ENCODE measurements at places on chromosomes 11 and 22.

DNA sequence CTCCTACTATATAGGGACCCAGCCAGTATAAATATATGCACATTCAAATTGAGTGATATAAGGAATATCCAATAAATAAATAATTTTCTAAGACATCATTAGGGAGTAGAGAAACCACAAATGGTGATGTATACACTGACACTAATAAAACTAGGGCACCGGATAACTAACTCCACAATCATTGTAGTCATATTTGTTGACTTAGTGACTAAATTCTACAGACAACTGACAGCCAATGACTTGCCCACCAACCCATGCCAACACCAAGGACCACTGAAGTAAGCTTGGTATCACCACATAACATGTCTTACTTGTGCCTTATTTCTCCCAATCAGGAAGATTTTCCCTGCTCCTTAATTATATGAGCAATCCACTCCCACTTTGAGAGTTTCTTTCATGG is 139.6 kb upstream of the TRPC6 start:
- no peak for DNase-seq

DNA sequence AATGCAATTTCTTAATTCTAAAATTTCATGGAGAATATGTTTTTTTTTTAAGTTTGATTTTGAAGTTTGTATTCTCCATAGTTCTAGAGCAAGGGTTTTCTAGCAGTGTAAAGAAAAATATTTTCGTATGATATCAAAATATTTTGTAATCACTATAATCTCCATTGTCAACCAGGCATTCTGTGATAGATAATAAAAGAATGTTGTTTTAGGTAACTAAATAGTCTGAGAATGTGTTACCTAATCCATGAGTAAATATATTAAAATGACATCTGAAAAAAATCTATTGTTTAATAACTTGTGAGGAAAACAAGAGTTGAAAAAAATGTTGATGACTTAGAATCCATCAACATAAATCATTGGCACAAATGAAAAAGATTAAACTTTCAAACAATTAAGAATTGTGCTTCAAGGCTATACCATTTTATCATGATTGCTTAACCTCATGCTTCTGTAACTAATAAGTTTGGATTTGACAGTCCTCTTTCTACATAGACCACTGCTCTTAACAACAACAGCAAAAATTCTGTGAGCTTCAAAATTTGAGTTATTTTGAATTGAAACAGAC is 2211.8 kb downstream of the LRRC4C start:
- DNase-seq: no peak

DNA sequence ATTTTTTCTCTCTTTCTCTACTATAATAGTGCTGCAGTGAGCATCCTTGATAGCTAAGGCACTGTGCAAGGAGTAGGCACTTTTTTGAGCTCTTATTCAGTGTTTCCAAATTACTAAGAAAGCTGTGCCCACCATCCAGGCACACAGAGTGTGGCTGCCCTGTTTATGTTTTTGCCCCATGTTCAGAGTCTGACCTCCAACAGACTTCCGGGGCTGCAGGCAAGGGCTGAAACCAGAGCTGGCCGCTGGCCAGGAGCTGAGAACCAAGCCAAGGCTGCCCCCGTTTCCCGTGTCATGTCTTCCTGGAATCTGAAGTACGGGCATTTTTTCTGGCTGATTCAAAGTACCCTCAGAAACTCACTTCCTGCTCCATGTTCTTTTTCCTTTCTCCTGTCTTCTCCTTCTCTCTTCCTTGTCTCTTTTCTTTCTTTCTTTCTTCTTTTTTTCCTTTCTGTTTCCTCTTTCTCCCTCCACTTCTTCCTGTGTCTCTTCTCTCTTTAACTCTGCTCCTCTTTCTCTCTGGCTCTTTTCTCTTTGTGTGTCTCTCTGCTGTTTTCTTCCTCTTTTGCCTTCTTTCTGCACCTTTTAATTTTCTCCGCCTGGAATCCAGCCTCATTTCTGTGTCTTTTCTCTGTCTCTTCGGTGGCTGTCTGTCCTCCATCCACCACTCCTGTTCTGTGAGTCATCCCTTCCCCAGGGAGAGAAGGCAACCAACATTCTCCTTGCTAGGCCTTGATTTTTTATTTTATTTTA is 17.0 kb upstream of the KCTD14 start:
- no peak for DNase-seq

DNA sequence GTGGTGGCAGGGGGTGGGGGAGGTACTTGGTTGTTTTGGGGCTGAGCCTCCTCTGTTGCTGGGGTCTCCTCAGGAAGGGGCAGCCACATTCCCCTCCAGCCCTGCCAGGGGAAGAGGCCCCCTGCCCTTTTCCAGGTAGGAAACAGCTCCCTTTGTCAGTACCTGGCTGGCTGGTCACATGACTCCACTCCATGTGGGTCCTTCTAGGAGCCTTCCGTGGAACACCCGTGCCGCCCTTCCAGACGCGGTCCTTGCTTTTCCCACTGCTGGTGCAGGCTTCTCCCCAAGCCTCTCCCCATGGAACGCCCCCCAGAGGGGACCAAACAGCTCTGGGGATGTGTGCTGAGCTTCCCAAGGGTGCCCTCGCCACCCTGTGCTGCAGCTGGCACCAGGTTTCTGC is 19.9 kb downstream of the IFT27 start:
- no peak for DNase-seq

GRCh38 chr11:107457205-107457557 is 444 bp downstream of the CWF19L2 start:
- no peak for DNase-seq

Data from activated T-helper 1 cell treated with Interleukin-2 at 50 U/mL for 16 hours (primary cell).